ENCODE measurements at places on chromosomes 2 and 18.

GRCh38 chr18:37222999-37223378, 342.6 kb downstream of the CELF4 start:
- DNase-seq = no peak

GRCh38 chr18:49459404-49460171, 857 bp downstream of the DYM start:
- peak; percentile 40 for DNase-seq

DNA sequence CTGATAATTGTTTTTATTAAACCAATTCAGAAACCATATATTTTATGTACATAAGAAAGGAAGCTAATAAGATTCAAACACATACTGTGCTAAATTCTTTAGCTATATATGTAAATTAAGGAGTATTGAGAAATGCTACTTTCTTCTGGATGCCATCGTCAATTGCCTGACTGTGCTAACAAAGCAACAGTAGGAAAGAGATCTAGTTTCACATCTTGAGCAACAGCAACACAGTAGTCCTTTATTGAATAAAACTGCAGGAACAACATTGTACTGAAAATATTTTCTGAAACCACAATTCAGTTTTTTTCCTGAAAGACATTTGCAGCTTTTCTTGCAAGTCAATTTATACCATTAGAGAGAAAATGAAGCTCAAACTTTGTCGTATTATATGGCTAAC, 1404.9 kb upstream of the SLC39A10 start:
- no peak for DNase-seq

DNA sequence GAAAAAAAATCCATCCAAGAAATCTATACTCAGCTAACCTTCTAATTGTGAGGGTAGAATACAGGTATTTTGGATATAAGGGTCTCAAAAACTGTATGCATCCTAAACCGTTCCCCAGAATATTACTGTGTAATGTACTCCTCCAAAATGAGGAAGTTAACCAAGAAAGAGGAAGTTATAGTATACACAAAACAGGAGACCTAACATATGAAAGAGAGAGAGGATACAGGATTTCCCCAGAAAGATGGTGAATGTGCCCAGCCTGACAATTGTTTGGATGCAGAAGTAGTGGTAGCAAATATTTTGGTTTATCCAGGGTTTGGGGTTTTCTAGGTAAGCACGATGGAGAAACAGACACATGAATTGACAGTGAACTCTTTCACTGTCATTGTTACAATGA, 50.6 kb downstream of the GALNT3 start:
- DNase-seq = peak; percentile 33

DNA sequence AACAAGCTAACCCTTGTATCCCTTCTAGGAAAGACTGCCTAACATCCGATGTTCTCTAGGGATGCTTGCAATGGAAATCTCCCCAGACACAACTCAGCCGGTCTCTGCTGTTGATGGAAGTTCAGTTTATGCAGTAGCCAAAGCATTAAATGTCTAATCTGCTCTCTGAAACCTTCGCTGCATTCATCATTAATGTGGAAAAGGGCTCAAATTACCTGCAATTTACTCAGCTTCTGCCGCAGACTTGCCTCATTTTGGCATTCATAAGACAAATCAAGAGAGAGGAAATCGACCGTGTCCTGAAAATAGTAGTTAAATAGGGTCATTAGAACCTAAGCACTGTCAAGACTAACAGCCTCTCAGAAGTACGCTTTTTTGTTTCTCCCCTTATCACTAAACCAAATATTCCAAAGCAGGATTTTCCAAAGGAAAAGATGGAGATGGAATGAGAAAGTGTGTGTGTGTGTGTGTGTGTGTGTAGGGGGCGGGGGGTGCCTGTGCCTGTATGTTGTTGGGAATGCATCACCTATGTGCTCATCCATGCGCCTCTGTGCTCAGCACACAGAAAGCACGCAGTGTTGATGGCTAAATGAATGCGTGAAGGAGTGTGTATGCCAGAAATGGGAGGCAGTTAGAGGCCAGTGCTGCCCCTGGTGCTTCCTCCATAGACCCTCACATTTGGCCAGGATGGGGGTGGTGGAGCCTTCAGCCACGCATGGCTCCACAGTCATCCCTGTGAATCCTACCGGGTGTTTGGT, 7.4 kb downstream of the LCT start:
- DNase-seq = no peak

- DNase-seq = no peak
These were observed 796 bp downstream of the MYO1B start for GRCh38 chr2:191245869-191246531.

DNA sequence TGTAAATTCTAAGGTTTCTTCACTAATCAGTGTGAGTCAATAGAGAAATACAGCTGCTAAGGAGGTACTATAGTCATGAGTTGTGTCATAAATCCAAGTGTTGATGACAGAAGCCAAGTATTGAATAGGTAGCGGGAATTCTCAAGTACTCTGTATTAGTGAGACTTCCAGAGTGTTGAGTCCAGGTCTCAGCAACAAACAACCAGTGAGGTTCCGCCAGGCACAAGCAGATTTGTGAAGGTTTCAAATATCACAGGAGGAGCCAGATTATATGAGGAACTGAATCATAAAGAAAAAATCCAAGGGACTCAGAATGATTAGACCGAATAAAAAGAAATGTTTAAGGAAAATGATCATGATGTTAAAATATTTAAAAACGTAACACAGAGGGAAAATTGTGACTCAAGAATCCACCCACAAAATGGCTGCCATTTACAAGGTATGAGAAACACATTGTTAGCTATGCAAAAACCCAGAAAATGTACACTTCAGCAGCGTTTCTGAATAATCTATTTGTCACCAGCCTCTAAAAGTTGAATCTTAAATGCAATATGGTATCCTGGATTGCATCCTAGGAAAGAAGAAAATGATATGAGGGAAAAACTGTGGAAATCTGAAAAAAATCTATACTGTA, 27.3 kb upstream of the EVA1A start:
- no peak for DNase-seq

DNA sequence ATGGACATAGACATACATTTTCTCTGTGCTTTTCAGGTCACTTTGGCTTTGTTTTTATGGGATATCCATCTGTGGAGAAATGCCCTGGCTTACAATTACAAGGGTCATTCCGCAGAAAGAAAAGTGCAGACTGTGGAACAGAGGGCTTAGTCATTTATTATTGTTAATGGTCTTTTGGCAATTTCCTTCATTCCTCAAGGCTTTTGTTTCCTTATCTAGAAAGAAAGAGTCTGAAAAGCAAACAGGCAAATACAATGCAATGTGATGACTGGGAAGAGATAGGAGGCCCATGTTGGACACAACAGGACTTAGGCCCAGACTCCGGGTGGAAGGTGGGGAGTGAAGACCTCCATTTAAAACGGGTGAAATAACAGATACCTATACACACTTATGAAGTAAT, 129.5 kb upstream of the CAVIN2 start:
- DNase-seq = no peak

GRCh38 chr18:61079714-61080113, 253.5 kb upstream of the CDH20 start:
- peak; percentile 64 for DNase-seq

DNA sequence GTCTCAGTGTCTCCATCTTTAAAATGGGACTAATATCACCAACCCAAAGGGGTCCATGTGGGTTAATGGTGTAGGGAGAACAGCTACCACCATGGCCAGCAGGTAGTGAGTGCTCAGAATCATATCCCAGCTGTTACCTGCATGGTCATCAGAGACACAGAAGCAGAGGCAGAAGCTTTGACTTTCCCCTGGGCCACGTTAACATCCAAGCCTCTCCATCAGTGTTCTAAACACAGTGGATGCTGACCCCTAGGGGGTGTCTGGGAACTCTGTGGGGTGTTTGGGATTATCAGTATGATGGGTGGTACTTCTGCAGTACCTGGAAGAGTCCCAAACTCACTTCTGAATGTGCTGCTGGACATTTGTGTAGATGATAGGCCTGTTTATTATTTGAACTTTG, 93.6 kb downstream of the GYPC start:
- DNase-seq = no peak

DNA sequence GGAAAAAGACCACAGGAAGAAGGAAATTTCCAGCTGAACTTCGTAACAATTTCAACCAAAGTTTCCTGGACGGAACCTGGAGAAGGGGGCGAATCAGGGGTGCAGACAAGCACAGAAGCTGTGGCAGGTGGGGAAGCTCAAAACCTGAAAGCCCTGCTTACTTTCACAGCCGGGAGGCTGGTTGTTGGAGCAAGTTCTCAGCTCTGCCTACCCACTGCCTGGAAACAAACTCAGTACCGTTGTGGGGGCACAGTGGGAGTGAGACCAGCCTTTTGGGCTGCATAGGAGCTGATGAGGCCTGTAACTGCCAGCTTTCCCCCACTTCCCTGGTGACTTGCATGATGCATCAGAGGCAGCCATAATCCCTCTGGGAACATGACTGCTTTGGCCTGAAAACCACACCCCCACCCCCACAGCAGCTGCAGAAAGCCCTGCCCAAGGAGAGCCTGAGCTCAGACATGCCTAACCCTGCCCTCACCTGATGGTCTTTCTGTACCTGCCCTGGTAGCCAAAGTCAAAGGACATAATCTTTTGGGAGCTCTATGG, 207.0 kb upstream of the VWC2L start:
- DNase-seq = no peak

- DNase-seq = no peak
These were observed 7.2 kb upstream of the ROCK1 start for GRCh38 chr18:21118806-21119205.

DNA sequence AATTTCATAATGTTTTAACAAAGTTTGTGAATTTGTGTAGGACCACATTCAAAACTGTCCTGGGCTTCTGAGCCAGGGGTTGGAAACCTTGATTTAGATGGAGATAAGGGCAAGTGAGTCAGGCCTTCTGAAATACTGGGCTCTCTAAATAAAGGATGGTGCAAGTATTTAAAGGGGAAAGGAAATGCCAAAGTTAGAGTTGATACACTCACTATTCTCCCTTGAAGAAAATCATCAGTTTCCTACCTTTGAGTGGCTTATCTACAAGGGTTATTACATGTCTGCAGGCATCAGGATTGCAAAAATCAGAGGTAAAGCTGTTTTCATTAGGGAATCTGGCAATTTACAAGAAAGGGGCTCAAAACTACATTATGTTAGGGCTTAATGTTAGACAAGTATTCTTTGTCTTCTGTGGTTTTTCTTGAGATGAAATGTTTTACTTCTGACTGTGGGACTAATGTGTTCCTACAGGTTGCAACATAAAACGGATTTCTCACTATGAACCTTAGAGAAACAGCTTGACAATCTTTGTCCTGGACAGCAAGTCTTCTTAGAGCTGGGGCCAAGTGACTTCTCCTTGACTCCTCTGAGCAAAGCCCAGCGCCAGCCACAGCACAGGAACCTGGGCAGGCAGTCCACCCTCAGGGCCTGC, 31.1 kb downstream of the RNU4ATAC start:
- DNase-seq = no peak

DNA sequence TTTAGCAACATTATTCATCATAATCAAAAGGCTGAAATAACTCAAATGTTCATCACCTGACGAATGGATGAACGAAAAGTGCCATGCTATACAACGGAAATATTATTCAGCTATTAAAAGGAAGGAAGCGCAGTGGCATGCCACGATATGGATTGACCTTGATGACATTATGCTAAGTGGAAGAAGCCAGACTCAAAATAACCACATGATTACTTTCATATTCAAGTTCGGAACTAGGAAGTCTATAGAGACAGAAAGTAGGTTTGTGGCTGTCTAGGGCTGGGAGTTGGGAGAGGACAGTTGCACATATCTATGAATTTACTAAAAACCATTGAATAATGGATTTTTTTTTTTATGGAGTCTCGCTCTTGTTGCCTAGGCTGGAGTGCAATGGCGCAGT, 13.4 kb upstream of the PDIA6 start:
- no peak for DNase-seq

- DNase-seq = no peak
These were observed 28.6 kb downstream of the FEZ2 start for GRCh38 chr2:36569267-36569856.

- DNase-seq = no peak
These were observed 125.5 kb upstream of the EPC2 start for GRCh38 chr2:148519013-148519412.

DNA sequence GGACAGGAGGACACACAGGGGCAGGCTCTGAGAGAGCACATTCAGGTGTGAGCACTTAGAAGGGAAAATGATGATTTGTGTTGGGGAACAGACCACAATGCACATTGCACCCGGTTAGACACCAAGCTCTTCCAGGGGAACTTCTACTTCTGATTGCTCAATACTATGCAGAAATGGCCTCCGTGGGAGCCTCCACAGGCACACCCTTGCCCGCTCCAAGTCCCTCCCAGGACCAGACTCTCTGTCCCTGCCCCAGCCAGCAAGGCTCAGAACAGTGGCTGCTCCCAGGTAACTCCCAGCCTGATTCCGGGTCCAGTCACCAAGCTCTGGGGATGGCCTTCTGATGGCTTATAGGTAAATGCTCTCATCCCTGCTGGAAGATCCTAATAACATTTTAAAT, 56.2 kb downstream of the BCL2L11 start:
- DNase-seq = peak; percentile 41

- DNase-seq = no peak
These were observed 80.7 kb upstream of the PXDN start for GRCh38 chr2:1825046-1825445.

- no peak for DNase-seq
These were observed 2.8 kb upstream of the GAD1 start for GRCh38 chr2:170813611-170814532.
